ENCODE measurements at places on chromosomes 11 and 22.
A peak's percentile ranks its signal among the peaks of the same experiment; 100 is the strongest.

GRCh38 chr22:24894220-24894975, 52.1 kb downstream of the LHFPL7 start:
- DNase-seq = peak; percentile 12

DNA sequence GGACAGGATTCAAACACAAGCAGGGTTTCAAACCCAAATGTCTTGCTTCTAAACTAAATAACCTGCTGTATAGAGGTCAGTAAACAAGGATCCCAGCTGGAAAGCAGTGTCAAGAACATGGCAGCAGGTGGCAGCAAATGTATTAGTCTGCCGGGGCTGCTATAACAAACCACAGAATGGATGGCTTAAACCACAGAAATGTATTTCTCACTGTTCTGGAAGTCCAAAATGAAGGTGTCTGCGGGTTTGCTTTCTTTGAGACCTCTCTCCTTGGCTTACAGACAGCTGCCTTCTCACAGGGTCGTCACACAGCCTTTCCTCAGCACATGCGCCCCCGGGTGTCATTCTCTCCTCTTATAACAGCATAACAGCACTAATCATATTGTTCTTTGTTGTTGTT, 65.1 kb upstream of the LRRC55 start:
- DNase-seq = peak; percentile 44

- no peak for DNase-seq
Measured at GRCh38 chr22:46031066-46031465, 54.1 kb upstream of the WNT7B start.

- no peak for DNase-seq
Measured at GRCh38 chr22:30902496-30903357, 65.8 kb downstream of the MORC2 start.

GRCh38 chr11:65218446-65218845, 36.7 kb downstream of the CAPN1 start:
- no peak for DNase-seq

DNA sequence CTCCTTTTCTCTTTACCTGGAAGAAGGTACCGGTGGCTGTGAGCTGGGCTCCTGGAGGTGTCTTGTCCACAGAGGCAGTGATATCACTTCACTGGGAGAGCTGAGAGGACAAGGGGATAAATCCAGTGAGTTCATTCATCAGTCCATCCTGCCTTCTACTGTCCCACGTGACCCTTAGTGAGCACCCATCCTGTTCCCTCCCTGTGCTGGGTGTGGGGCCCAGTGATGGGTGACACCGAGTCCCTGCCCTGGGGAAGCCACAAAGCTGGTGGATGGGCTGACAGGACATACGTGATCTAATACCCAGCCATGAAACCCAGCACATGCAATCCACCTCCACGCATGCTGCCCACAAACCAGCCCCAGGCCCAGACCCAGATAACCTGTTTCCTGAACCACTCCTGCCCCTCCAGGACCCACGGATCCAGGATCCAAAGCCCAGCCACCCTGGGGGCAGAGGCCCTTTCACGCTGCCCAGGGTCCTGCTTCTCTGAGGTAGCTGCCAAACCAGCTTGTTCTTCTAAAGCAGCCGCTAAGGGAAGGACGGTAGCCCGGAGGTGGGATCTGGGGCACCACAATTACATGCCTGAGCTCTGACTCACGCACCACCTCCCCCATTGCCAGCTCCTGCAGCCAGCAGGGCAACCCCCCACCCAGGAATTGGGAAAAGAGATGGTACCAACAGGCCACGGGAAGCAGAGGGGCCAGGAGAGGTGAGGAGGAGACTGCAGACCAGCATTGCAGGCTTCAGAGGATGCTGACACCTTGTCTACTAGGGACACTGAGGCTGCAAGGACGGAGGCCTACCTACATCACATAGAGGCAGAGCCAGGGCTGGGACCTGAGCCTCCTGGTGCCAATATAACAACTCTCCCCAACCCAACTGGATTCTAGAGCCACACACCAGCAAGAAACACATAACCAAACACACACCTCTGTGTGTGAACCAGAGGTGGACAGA, 35.2 kb downstream of the GDPD5 start:
- DNase-seq = no peak

DNA sequence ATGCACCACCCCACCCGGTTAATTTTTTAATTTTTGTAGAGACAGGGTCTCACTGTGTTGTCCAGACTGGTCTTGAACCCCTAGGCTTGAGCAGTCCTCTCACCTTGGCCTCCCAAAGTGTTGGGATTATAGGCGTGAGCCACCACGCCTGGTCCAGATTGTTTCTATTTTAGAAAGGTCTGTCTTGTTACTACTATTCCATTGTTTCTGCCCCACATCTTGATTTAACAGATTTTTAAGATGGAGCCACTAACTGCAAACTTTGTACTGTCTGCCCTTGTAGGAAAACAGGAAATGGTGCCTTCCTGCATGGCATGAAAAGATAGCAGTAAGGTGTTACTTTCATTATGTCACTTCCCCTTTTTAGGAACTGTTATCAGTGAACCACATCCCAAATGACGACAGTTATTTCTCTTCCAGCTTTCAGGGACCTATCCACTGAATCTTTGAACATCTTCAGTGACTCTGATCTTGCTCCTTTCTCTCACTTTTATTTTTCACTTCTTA, 23.2 kb downstream of the TAF1D start:
- no peak for DNase-seq

GRCh38 chr22:20659258-20659657, 114.7 kb upstream of the SERPIND1 start:
- no peak for DNase-seq

DNA sequence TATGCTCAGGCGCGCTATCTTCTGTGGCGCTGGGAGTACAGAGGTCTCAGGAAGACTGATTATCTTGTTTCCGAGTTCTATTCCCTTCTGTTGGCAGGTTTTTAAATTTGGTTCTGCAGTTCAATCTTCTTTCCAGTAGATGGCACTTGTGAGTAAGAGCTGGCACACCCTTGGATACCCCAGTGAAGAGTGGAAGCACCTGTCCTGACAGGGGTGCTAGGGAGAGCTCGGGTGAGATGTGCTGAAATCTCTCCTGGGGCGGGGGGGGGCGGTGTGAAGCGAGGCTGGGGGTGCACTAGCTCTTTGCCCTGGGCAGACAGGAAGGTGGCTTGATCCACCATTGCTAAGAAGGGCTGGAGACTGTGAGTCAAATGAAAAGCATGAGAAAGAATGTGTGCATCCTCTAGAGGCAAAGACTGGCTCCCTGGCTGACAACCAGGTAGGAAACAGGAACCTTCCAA, 679.9 kb upstream of the CCDC179 start:
- peak; percentile 36 for DNase-seq

- peak; percentile 68 for DNase-seq
Measured at GRCh38 chr11:2140411-2141400, 1.5 kb upstream of the IGF2 start.

DNA sequence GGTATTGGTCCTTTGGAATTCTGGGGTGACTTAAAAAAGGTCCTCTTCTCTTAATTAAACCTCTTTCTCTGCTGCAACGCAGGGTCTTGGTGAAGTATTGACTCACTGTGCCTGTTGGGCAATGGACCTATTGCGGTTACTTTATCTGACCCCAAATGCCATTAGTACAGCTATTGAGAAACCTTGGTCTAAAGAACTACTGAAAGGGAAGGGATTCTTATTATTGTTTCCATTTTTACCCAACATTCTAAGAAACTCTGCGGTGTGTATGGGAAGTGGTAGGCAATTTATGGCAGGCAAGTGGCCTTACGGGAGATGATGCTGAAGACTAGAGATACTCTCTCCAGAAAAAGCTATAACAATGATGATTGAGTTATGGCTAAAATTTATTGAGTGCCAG, 12.5 kb downstream of the SLC6A5 start:
- no peak for DNase-seq
